CD8-positive, alpha-beta memory T cell (primary cell): ENCODE measurements at places on chromosomes 1 and 21.
A peak's percentile ranks its signal among the peaks of the same experiment; 100 is the strongest.

DNA sequence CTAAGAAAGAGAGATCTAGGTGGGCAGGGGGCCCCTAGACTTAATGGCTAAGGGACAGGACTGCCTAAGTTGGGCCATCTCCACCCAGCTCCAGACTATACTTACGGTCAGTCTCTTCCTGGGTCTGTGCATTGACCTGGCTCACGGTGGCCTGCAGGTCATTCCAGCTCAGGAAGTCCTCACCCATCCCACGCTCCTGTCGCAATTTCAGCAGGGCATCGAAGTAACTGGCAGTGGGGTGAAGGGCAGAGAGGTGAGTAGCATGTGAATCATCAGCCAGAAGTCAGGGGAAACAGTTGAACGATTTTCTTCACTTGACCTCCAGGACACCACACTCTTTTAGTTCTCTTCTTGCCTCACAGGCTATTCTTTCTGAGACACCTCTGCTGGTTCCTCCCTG is 20.5 kb downstream of the IQGAP3 start:
- no peak for DNase-seq

- no peak for DNase-seq
Observed at GRCh38 chr1:216793973-216794372, 70.7 kb upstream of the ESRRG start.

DNA sequence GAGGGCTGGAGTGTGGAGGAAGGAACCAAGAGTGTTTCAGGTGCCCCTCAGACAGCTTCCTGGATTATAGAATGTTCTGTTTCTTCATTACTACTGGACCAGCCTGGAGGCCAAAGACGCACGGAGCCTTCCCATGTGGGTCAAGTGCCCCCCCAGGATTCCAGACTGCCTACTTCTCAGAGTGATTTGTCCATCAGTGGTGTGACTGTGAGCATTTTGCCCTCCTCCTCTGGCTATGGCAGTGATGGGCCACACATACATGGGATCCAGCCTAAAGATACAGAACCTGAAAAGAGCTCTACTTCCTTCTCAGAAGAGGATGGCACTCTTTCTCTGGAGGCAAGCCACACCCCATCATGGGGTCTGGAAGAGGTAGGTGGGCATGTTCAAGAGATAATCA is 64.9 kb downstream of the MACF1 start:
- DNase-seq: no peak

GRCh38 chr1:111621050-111621449 is 1.5 kb downstream of the RAP1A start:
- no peak for DNase-seq

DNA sequence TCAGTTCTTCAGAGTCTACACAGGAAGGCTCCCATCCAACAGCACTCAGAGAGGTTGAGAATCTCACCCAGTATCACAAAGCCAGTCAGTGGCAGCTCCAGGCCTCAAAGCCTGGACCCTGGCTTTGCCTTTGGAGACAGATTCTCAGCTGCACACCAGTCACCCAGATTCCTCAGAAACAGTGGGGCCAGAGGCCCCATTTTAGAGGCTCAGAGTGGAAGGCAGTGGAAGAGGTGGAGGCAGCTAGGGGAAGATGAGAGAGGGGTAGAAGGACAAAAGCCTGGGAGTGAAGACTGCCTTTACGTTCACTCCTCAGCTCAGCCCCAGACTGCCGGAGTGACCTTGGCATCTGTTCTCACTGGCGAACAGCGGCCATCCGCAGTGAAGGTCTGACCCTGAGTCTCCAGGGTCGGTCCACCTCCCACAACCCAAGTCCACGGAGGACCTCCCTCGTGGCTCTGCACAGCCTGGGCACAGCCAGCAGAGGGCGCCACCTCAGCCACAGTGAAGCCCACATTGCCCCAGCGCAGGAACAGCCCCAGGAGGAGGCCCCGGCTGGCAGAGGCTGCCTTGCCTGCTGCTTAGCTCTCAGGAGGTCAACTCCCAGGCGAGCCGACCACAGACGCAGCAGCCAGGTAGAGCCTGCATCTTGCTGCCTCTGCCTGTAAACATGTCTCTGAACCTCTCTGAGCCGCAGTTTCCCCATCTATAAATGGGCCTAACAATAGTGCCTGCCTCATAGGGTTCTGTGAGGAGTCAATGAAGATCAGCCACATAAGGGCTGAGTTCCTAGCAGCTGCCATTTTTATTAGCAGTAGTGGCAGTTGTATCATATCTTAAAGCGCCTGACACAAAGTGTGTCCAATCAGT is 5.9 kb upstream of the FNDC5 start:
- DNase-seq: no peak

GRCh38 chr1:119651133-119651532 is 3.1 kb upstream of the ZNF697 start:
- no peak for DNase-seq

- DNase-seq: no peak
Observed at GRCh38 chr1:119908661-119909060, 12.3 kb upstream of the ADAM30 start.

GRCh38 chr1:145961425-145962156 is 2.8 kb downstream of the ANKRD34A start:
- DNase-seq: peak; percentile 37

- DNase-seq: no peak
Observed at GRCh38 chr1:190949939-190950338, 472.3 kb upstream of the BRINP3 start.

DNA sequence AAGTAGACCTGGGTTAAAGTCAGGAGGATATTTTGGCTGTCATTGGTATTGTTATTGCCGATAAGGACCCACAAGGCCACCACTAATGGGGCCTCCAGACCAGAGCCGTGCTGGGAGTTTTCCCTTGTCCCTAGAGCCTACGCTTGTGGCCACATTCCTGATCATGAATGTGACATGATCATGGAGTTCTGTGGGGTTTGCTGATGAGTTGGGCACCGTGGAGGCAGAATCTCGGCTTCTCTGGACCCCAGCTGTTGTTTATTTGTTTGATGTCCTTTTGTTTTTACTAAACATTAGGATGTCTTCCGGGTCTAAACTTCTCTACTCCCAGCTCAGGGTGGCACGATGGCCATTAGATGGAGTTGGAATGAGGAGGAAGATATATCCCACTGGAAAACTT is 74.9 kb upstream of the TMPRSS2 start:
- no peak for DNase-seq

GRCh38 chr1:207841901-207842300 is 69.0 kb downstream of the CD34 start:
- no peak for DNase-seq

DNA sequence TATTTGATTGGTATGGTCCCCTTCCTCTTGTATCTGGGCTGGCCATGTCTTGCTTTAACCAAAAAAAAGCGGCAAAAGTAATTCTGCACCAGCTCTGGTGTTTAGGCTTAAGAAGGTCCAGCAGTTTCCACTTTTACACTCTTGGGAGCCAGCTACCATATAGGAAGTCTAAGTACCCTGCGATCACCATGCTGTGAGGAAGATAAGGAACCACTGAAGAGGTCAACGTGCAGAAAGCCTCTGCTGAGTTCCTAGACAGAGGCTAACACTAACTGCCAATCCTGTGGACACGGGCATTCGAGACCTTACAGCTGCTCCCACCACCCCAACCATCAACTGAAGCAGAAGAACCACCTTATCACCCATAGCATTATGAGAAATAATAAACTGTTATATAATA is 331.4 kb downstream of the VAV3 start:
- no peak for DNase-seq

DNA sequence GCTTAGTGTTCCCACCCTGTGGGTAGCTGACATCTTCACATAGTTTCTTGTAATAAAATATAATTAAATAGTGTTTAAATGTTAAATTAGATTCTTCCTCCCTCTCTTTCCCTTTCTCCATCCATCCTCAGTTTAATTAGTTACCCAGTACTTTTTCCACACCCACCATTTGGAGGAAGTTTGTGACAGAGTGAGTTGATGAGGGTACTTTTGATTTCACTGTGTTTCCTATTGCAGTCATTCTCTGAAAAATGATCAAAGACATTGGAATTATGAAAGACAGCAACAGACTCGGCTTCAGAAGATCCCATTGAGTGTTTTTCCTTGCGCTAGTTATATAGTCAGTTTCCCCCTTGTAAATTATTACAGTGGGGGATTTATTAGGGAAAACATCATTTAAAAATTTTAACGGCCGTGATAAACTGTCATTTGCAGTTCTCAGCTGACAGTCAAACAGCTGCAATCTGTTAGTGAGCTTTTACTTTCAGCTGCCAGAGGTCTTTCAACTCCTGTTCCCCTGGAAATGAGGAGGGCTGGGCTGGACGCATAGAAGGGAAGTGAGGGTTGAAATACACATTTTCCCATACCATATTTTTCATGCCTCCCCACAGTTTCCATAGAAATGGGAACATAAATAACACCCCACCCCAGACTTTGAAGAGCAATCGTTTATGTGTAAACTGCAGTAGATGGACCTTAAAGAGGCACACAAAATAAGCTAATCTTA is 61.3 kb upstream of the CACYBP start:
- no peak for DNase-seq

DNA sequence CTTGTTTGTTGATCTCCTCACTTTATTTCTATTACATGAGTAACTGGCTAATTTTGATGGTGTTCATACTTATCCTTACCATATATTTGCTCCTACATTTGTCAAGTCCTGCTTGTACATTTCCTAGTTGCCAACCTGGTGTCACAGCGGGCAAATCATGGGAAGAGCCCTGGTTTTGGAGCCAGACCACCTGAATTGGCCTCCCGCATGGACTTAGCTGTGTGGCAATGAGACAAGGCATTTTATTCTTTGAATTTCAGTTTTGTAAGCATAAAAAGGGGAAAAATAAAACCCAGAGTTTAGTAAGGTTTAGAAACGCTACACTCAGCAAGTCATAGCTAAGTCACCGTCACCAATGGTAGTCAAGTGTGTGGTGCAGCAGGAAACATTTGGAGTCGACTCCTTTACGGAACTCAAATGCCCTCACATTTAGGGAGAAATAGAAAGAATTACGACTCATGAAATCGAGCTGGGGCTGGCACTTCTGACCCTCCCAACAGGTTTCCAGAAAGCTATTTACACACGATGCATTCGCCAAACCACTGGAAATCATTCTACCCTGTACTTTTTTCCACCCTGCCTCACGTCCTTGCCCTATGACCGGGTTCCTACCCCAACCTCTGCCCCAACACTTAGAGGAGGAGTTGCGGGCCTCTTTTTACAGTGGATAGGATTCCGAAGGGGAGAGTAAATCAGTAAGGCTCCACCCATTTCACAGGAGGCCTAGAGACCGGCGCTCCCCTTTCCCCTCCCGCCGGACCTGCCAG is 492 bp upstream of the PGM1 start:
- no peak for DNase-seq

DNA sequence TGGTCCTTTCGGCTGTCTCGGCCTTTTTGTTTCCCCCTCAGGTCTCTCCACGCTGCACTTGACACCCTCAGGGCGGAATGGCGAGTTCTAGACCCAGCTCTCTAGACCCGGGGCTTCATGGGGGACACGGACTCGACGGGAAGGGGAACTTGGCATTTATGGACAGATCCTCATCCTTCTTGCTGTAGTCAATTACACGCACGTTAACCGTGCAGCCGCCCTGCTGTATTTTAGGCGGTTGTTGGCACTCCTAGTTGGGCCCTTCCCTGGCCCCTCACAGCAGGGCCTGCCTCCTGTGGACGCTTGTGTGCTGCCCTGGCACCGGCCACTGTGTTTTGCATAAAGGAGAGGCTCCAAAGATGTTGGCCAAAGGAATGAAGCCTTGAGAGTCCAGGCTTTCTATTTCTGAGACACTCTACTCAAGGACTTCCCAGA is 558 bp upstream of the BTG3 start:
- DNase-seq: peak; percentile 1

GRCh38 chr1:176853503-176853902 is 311.0 kb downstream of the ASTN1 start:
- DNase-seq: no peak

- no peak for DNase-seq
Observed at GRCh38 chr1:224773646-224774045, 155.8 kb upstream of the DNAH14 start.

GRCh38 chr1:230674581-230674980 is 32.3 kb downstream of the COG2 start:
- no peak for DNase-seq

- no peak for DNase-seq
Observed at GRCh38 chr1:183926983-183927382, 110.5 kb downstream of the COLGALT2 start.

DNA sequence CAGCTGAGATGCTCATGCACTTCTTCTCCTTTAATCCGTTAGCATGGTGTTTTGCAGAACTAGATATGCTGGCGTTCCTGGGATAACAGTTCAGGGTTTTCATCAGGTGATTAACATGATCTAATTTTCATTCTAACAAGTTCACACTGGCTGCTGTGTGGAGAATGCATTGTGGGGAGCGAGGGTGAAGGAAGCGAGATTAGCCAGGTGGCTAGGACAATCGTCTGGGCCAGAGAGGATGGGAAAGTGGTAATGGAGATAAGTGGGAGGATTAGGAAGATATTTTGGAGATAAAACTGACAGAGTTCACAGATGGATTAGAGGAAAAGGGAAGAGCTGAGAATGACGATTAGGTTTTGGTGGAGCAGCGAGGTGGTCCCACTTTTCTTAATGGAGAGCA is 138.1 kb upstream of the MAGI3 start:
- no peak for DNase-seq

DNA sequence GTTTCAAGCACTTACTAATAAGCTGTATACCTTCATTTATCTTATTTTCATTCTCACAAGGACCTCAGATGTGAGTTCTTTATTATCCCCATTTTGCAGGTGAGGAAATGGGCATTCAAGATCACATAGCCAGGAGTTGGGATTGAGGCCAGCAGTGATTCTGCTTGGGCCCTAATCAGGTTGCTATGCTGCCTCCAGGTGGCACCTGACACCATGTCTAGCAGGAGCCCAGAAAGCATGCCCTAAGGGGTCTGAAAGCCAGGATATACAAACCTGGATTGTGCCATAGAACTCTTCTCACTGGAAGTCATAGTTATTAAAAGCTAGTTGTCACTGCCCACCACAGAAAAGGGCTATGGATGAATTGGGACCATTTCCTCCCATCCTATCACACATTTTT is 61.1 kb downstream of the FYB2 start:
- DNase-seq: no peak

DNA sequence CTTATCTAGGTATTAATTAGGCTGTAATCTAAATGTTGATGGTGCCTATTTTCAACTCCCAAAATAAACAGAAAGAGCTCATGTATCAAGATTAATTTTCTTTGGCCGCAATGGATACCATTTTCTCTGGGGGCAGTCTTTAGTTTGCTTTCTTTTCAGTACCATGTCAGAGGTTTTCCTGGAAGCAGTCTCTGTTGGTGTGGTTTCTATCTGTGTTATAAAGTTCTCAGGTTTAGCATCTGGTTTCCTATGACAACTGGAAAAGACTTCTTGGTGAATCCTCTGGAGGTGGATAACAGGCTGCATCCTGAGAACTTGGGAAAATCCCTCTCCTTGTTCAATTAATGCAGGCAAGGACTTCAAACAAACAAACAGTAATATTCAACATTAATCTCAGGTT is 38.7 kb upstream of the BATF3 start:
- DNase-seq: no peak

- DNase-seq: no peak
Observed at GRCh38 chr1:212035835-212036605, 472 bp downstream of the DTL start.
